ENCODE measurements at places on chromosomes 7 and 10.

DNA sequence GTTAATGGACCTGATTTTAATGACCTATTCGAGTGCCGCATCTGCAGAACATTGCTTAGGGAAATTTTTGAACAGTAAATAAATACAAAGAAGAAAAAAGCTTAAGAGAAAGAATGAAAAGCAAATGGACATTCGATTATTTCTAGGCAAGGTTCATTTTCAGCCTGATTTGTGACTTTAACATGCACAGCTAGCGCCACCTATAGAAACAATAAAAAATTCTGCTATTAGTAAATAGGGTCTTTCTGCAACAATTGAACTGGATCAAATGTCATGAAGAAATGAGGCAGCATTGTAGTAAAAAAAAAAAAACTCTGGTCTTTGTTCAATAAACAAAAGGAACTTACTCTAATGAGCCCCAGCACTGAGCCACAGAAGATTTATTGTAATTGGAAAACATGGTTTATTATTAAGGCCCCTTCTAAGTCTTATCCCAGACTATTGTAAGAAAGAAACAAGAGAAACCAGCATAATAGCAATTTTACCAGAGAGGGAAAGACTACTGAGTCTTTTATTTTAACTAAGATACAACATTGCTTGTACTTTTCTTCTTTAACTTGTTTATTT is 41.4 kb upstream of the GHITM start:
- DNase-seq, result no peak

DNA sequence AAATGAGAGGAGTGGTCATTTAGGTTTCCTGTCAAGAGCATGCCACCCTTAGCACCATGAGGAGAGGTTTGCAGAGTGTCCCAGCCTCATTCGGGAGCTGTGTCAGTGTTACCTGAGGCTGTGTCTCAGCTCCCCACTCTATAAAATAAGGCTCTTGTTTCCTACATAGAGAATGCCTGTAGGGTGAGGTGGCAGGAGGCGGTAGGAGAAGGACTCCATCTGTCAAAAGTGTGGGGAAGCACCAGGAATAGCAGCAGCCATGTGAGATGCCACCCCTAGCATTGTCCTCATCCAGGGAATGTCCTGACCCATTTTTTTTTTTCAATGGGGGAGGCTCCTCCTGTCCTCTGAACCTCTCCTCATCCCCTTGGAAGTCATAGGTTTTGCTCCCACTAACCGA is 451.2 kb downstream of the PLXNA4 start:
- DNase-seq, result no peak

- no peak for DNase-seq
Measured at GRCh38 chr7:68176974-68177373, 1180.3 kb downstream of the TYW1 start.

DNA sequence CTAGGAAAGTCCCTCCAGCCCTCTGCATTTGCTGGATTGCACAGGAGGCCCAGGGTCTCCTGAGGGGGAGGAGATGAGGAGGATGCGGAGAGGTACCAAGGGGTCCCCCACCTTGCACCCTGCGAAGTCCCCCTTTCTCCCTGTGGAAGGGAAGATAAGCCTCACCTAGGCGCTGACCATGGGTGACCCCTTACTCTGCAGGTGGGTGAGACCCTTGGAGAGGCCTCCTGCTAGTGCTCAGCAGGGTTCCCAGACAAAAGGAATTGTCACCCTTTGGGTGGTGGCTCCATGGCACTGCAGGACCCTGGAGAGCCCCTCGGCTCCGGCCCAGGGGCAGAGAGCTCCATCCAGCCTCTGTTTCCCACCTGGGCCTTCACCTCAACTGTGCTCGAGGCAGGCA is 107.0 kb upstream of the RET start:
- no peak for DNase-seq

DNA sequence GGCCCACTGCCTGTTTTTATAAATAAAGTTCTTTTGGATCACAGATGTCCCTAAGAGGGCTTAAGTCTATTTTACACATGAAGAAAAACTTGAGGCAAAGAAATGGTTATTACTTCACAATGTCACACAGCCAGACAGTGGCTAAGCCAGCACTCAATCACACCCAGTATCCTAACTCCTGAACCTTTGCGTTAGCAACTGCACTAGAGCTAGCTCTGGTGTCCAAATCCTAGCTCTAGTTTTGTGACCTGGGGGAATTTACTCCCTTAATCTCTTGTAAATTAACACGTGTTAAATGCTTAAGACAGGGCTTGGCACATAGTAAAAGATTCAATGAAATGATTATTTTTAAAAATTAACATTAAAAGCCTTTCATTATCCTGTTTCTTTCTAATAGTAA is 49.0 kb upstream of the TPK1 start:
- DNase-seq, result no peak

- DNase-seq, result no peak
Measured at GRCh38 chr10:76905251-76905650, 732.4 kb downstream of the KCNMA1 start.

- no peak for DNase-seq
Measured at GRCh38 chr10:102327641-102328040, 67.9 kb upstream of the NFKB2 start.

DNA sequence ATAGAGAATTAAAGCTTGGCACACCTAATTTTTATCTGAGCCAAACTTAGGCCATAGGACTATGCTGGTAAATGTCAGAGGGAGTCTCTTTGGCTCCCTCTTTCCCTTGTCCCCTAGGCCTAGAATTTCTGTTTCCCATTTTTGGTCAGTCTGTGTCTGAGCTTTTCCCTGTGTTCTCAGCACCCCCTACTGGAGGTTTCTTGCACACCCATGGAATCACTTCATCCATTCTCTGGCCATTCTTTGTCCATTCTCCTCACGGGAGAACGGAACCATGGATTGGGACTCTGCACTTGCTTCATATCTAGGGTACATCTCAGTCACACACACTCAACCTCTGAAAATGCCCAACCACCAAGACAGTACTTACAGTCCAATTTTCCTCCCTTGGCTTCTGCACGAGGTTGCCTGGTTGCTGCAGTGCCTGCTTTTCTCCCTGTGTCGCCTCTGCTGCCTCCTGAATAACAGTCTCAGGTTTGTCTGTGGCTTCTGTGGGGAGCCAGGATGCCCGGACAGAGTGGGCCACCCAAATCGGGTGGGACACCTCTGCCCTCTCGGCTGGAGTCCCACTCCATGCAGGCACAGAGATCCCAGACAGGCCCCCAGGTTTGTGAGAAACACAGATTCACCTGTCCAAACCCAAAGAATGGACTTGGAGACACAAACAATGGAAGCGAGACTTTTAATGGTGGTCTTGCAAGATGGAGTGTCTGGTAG is 35.1 kb upstream of the DNAH11 start:
- peak; percentile 20 for DNase-seq

DNA sequence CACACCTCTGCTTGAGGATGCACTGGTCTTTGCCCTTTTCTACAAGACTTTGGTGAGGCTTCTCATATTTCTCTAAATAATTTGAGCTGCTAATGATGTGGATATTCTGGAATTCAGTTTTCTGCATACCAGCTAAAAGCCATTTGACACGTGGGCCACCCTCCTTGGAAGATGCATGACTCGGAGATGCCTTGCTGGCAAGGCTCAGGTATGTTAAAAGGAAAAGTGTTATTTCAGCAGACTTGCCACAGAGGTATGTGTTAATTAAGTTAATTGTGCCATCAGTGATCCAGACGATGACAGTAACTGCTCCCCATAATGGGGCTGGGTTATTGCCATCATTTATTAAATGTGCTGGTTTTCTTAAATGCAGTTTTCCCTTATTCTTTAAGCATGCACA is 8.8 kb upstream of the GFRA1 start:
- DNase-seq, result no peak

DNA sequence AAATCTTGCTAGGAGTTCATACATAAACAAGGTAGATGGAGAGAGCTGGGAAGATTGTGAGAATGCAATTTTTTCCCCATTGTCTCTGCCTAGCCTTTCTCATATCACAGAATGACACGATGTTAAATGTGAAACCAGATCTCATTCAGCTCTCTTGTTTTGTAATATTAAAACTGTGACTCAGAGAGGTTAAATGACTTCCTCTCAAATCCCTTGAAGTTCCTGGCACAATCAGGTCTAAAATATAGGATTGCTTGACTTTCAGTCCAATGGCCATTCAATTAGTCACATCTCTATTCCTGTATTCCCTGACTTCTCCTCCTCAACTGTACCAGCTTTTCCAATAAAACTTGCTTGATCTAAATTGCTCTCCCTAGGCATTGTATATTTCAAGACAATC is 3.1 kb downstream of the ANKRD22 start:
- DNase-seq, result peak; percentile 75

DNA sequence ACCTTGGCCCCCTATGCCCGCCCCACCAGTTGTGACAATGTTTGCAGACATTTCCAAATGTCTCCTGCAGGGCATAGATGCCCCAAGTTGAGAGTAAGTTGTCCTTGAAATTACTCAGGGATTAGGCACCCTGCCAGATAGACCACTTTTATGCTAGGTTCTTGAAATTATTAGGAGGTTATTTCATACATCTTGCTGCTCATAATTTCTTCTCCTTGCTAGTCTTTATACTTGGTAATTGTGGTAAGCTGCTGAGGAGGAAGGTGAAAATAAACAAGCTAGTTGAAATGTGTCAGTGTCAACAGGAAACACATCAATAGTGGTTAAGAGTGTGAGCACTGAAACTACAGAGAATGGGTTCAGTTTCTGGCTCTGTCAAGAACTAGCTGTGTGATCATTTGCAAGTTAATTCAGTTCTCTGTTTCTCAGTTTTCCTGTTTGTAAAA is 63.7 kb upstream of the AOAH start:
- no peak for DNase-seq

DNA sequence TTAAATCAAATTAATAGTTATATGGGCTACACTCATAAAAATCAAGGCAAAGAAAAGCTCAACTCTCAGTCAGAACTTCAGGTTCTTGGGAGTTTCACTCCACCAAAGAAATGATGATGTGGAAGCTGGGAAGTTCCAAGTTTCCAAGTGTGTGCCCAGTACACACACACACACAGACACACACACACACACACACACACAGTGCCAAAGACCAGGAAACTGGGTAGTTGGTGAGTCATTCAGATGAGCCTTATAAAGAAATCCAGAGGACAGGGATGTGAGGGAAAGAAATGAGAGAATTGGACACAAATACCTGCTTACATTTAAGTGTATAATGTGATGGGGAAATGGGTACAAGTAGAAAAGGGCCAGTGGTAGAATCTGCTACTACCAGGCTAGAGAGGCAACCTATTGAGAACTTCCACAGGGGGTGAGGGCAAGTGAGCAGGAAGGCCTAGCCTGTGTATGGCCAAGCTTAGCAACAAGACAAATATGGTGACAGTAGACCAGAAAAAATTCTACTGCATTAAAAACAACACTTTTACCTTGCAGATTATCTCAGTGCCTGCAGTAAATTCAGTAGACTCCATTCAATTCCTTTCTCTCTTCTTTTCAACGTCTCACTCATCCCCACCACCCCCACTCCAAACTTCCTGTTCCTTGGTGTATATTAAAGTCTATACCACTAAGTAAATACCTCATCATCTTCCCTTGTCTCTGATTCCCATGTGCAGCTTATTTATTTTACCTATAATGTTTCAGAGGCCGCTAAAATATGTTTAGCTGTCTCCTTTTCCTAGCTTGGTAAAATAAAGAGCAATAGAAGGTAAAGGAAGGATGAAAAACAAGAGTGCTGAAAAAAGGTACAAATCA is 95.0 kb downstream of the CABCOCO1 start:
- peak; percentile 71 for DNase-seq
